Left lung (tissue), 14 donors: ENCODE measurements at places on chromosomes 2 and 18. TPM values are rescaled to one million over a fixed set of nuclear protein-coding genes. Genes with fewer than 3 reads are reported as not detected.

FOXD4L1 gene
- total RNA-seq: 0.17 TPM

LYPD6B gene
- 0.79 TPM for total RNA-seq

HK2 gene
- total RNA-seq: 55.6 TPM

- H3K27ac ChIP-seq: no peak overlapping the region
- no peak for DNase-seq
- H3K27me3 ChIP-seq: no peaks in the 10 kb centered on the region
- no peaks in the 10 kb centered on the region for H3K36me3 ChIP-seq
- H3K4me3 ChIP-seq: no peak overlapping the region
These were observed 7.0 kb downstream of the AFF3 start for GRCh38 chr2:100135415-100135814.

GKN1 gene
- total RNA-seq: not detected

DNA sequence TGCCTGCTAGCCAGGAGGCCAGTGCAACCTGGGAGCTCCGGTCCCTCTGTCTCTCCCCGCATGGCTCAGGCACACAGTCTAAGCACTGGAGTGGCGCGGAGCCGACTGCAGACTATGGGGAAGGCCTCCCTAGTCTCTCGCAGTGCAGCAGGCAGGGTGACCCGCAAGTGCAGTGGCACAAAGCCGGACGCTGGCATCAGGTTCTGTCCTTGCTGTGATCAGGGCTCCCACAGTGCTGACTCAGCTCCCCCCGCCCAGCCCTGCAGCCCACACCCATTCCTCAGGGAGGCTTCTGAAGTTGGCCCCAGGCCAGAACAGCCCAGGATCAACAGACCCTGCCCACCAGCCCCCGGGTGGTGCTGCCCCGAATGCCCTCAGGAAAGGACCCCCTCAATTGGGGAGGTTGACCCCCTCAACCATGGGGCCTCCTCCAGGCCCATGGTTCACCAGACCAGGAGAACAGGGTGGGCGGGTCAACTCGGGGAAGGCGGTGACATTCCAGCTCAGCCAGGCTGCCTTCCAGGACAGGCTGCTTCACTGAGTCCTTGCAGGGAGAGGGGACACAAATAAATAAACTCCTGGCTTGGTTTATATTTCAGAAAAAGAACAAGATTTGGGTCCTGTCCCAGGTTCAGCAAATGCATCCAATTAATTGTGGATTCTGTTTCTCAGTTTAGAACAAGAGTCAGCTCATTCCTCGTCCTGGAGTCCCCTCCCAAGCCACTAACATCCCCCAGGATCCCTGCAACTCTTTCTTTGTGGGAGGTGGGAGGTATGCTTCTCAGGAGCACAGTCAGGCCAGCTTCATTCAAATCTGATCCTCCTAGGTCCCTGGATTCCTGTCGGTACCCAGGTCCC, 12.2 kb downstream of the BIN1 start:
- DNase-seq: no peak
- no peaks in the 10 kb centered on the region for H3K27me3 ChIP-seq
- H3K27ac ChIP-seq: no peak overlapping the region
- peaks cover 9% of the 10 kb centered on the region for H3K4me1 ChIP-seq
